ENCODE measurements at places on chromosomes 7 and 10.

DNA sequence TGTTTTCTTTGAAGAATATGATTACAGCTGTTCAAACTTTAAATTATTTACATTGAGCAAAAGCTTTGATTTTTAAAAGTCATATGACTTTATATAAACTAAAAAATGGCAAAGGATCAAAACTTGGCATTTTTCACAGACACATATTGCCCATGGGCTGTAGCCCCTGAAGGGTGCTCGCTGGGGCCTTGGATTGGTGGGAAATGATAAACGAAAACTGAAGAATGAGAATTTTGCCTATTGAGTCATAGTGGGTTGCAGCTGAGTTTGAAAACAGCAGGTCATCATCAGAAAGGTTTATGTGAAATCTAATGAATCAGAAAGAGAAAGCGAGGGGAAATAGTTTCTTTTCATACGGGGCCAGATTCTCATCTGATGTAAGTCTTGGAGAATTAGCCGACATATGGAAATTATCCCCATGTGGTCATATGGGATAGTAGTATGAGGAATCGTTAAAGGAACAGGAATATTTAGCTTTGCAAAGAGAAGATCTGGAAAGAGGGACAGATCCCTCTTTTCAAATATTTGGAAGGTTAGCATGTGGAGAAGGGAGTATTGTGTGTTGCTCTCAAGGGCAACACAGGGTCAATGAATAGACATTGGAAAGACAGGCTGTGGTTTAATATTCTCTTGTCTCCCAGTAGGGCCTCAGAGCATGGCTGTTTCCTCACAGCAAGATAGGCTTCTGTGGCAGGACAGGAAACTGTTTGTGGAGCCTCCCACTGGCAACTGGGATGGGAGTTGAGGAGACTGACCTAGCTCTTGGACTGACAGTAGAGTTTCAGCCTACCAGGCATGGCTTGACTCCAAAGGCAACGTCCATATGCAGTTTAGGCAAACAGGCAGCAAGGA, 119.0 kb downstream of the FZD1 start:
- DNase-seq: no peak

DNA sequence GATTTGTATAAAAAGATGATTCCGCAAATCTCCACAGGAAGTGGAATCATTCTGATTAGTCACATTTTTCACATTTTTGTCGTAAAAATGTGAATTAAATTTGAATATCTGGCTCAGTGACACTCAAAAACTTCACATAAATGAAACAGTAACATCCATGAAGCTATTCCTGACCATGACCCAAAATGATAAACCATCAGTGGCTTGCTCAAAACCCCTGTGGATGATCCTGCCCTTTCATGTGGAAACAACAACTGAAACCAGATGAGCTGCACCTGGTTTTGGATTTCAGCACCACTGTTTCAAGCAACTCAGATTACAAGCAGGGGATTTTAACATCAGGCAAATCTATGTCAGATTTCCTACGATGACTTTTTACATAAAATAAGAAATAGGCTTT, 80.3 kb downstream of the AMPH start:
- DNase-seq: no peak

GRCh38 chr10:59847326-59847725, 59.0 kb downstream of the CCDC6 start:
- no peak for DNase-seq

DNA sequence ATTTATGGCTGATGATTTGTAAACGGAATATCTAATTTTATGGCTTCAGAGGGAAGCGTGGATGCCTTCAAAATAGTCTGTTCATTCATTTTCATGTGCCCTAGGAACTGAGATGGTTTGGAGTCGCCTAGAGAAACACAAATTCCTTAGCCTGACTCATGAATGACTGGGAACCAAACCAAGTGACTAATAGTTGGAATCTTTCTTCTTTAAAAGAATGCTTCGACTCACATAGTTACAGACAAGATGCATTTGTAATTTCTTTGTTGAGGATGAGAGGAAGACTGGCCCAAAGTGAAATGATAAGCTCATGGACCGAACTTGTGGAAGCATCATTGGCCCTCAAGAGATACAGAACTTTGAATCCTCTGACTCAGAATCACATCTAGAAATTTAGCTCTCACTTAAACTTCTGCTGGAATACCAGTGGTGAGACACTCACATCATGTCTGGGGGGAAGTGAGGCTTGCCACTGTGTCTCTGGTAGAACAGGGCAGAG, 1107.2 kb downstream of the NRG3 start:
- DNase-seq: no peak

DNA sequence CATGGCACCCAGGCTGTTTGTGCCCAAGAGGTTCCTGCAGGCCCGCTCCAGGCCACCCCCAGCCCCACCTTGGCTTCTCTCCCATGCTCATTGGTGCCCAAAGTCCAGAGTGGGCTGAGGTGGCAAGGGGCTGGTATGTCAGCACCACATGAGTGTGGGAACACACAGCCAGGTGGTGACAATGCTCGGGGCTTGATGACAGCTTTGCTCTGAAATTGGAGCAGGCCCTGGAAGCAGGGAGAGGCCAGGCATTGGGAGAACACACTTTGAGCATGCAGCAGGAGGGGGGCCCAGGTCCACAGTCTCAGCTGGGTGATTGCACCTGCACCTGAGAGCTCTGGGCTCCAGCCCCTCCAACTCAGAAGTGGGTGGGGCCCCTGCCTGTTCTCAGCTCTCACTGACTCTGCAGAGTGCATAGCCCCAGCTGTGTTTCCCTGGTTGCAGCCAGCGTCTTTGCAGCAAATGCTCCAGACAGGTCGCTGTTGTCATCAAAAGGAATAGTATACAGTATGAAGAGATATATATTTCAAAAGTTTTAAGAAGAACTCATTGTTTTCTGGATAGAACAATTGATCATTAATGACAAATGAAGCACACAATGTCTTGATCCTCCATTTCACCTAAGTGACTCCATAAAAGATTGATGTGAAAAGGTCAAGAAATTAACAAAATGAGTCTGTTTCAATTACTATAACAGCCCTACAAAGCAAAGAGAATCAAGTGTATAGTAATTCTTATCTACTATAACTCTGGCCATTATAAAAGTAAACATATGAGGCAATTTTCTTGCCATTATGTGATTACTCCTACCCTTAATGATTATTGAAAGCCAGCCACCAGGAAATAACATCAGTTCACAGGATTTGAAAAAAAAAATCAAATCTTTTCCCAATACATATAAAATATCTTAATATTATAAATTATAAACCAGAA, 848.1 kb downstream of the PCDH15 start:
- no peak for DNase-seq

- no peak for DNase-seq
These were observed 421.4 kb downstream of the SDK1 start for GRCh38 chr7:3722396-3722922.

DNA sequence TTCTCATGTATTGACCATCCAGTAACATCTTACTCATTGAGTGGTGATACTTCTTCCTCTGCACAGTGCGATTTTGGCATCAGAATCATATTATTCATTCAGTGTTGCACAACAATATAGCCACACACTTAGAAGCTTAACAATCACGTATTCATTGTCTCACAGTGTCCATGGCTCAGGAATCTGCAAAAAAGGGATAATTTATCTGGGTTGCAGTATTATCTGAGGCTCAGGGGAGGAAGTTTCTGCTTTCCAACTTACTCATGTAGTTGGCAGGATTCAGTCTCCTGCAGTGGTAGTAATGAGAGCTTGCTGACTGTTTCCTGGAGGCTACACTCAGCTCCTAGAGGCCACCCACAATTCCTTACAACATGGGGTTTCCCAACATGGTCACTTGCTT, 803.6 kb downstream of the SORCS1 start:
- DNase-seq: no peak

GRCh38 chr7:150793569-150794238, 6.5 kb downstream of the TMEM176B start:
- DNase-seq: no peak

DNA sequence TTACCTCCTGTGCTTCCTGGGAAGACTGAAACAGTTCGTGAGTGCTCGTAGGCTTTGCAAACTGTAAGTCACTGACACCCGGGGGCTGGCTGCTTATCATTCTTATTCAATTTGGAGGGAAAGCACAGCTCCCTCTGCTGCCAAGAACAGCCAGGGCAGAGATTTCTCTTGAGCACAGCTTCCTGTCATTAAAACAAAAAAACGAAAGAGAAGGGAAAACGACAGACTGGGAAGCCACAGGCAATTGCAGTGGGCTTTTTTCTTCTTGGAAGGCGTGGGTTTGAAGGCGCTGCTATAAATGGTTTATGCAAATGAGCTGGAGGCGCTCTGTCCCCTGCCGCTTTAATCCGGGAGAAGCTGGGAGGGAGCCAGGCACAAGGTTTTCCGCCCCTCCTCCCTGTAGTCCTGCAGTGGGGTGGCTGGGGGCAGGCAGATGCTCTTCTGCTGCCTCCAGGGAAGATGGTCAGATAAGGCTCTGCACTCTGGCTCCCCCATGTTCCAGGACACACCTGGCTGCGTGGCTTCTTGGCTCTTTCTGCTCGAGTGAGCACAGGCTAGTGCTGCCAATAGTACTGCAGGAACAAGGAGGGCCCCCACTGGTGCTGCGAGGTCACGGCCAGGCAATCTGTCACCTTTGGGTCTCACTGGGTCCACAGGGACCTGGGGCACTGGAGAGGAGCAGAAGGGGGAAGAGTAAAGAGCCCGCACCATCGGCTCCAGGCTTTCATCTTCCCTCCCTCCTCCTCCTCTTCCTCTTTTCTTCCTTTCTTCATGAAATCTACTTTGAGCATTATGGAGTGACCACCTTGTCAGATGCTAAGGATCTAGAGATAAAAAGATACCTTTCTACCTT, 49.5 kb downstream of the NEURL1 start:
- peak; percentile 32 for DNase-seq

GRCh38 chr7:152330827-152331226, 105.0 kb downstream of the KMT2C start:
- no peak for DNase-seq

GRCh38 chr10:46216836-46217751, 69.7 kb upstream of the ANTXRL start:
- no peak for DNase-seq

DNA sequence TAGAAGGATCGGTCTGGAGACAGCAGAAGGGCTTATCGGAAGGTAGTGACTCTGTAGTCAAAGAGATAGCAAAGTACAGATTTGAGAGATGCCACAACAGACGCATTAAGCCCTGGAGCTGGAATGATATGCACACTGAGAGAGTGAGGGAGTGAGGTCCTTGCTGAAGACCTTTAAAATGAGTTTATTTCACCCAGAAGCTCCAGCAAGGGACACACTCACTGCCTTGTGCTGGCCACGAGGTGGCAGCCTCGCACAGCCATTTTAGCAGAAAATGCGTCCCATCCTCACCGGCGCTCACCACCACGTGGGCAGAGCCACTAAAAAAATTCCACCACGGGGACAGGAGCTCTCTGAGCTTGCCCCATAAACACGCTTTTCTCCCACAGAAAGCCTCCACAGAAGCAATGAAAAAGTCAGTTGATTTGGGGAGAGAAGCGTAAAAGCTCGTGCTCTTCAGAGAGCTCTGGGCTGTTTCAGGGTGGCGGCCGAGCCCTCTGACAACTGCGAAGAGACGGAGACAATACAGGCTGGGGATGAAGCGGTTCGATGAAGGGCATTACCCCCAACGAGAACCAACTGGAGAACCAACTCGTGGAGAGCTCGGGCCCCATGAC, 163.0 kb upstream of the KLF14 start:
- peak; percentile 83 for DNase-seq

DNA sequence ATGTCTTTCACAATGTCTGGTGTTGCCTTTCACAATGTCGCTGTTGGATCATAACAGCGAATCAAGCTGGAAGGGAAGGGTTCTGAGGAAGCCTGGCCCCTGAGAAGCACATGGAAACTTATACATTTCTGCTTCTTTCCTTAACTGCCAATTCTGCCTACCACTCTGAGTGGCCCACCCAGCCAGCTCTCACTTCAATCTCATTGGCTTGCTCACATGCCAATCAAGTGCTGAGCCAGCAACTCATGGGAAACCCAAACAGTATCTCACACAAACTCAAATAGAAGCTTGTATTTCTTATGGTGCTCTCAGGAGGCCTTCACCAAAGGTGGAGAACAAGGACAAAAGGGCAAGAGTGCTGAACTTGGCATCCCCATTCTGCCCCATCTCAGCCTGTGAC, 117.4 kb upstream of the GPR26 start:
- DNase-seq: no peak

GRCh38 chr10:7337431-7338171, 73.2 kb downstream of the SFMBT2 start:
- DNase-seq: no peak

- DNase-seq: no peak
These were observed 144.4 kb downstream of the MAPK8 start for GRCh38 chr10:48450741-48451466.

- no peak for DNase-seq
These were observed 18.3 kb upstream of the CACUL1 start for GRCh38 chr10:118773041-118773440.

DNA sequence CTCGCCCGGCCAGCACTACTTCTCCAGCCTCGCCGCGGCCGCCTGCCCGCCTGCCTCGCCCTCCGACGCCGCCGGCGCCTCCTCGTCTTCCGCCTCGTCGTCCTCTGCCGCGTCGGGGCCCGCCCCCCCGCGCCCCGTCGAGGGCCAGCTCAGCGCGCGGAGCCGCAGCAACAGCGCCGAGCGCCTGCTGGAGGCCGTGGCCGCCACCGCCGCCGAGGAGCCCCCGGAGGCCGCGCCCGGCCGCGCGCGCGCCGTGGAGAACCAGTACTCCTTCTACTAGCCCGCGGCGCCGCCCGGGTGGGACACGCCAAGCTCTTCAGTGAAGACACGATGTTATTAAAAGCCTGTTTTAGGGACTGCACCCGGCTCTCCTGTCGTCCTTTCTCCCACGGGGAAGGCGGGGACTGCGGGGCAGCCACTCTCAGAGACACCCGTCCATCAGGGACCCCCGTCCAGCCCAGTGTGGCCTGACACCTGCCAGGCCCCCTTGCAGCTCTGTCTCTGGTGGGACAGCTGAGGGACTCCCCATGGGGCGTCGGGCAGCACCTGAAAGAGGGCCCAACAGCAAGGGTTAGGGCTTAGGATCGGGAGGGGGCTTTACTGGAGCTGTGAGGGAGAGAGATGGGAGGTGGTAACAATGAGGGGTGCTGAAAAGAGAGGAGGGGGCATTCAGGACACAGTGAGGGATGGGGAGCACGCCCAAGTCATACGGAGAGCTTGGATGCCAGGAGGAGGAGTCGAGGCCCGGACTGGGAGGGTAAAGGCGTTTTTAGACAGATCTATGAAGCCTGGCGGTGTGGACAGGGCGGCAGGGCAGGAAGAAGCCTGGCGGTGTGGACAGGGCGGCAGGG, 34.7 kb downstream of the SPDYE6 start:
- no peak for DNase-seq

Measured in CD4-positive, alpha-beta T cell treated with Interleukin-17A for 1 hour (primary cell).